ENCODE measurements at places on chromosomes 13 and 19.

DNA sequence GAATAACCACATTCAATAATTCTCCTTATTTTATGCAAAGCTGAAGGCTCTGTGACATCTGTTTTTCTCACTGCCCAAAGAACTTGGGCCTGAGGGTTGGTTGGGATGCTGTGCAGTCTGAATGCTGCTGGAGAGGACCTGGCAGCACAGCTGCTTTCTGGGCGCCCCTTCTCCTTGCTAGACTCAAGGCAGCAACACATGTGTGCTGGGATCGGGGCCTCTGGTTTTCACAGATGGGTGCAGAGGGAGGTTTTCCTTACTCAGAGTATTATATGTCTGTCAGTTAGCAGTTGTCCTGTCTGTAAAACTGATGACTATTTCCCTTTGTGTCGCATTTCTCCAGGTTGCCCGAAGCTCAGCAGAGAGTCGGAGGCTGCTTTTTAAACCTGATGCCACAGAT is 53.2 kb upstream of the TEX29 start:
- no peak for DNase-seq

DNA sequence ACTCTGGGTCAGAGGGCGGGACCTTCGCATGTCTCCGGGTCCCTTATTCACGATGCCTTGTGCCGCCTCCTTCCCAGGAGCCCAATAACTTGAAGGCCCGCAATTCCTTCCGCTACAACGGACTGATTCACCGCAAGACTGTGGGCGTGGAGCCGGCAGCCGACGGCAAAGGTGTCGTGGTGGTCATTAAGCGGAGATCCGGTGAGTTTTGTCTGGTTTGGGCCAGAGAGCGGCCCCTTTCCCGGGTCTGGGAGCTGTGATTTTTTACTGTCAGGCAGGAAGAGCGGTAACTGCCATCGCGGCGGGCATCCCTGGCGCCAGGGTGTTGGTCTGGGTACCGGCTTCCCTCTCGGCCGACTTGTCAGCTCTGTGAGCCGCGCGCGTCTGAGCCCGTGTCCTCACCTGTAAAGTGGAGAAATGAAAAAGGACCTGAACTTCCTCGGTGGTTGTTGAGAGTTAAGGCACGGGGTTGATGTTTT is 800 bp downstream of the RPL28 start:
- no peak for DNase-seq

DNA sequence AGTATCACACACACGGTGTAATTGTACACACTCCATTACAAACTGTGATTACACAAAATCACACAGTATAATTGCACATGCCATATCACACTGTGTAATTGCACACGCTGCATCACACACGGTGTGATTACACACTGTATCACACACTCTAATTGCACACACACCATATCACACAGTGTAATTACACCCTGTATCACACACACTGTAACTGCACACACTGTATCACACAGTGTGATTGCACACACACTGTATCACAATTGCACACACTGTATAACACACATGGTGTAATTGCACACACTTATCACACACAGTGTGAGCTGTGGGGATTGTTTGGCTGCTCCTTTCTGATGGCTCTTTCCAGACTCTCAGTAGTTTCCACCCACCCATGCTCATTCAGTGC is 162.6 kb upstream of the SGCG start:
- DNase-seq: no peak

DNA sequence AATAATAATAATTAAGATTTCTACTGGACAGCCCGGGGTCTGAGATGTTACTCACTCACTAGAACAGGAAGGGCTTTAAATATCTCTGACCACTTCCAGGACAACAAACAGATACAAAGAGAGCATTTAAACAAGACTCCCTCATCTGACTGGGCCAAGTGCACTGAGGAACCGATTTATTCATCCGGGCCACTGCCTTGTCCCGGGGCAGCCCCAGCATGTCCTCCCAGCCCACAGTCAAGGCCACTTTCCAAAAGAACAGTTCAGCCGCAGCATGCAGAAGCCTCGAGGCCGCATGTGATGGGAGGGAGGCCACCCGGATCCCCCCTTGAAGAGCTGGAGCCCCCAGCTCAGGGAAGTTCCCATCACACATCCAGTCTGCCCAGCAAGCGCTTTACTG is 30.5 kb downstream of the MLLT1 start:
- no peak for DNase-seq

GRCh38 chr13:101520672-101521071 is 68.2 kb downstream of the ITGBL1 start:
- no peak for DNase-seq

All from GM06990 (cell line).